A172 (cell line): ENCODE measurements at places on chromosomes 16 and 17. TPM values are rescaled to one million over a fixed set of nuclear protein-coding genes. Genes with fewer than 3 reads are reported as not detected.

- no peak for DNase-seq
These were observed 13.9 kb upstream of the SCNN1B start for GRCh38 chr16:23288209-23288608.

GRCh38 chr17:57110579-57111325 is 25.7 kb downstream of the AKAP1 start:
- no peak for DNase-seq

- no peak for DNase-seq
These were observed 516.6 kb upstream of the C16orf82 start for GRCh38 chr16:26550111-26550610.

- DNase-seq, result no peak
These were observed 7.1 kb downstream of the TMEM97 start for GRCh38 chr17:28326114-28326513.

- no peak for DNase-seq
These were observed 22.3 kb upstream of the BRD7 start for GRCh38 chr16:50390914-50391716.

DNA sequence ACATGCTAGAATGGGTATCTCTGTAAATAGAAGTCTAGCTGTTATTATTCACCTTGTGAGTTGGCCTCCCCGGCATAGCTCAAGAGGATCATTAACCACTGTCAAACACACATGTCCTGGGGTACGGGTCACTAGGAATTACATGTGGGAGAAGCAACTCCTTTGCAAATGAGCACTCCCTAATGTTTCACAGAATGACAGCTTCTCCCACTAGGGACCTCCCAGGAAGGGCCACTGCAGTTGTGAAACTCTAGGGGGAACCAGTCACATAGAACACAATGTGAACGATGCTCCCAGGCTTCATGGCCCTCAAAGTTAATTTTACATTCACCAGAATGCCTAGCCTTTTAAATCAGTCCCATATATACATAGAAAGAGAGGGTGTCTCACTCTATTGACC is 12.4 kb upstream of the ZNF19 start:
- DNase-seq, result no peak

Gene C17orf113
- total RNA-seq, result not detected in 2 replicates

Gene GPRC5B
- total RNA-seq, result 23.9 and 41.0 TPM in 2 replicates

Gene EMP2
- 11.6 and 12.3 TPM in 2 replicates for total RNA-seq

Gene FAM222B
- 9.2 and 10.2 TPM in 2 replicates for total RNA-seq

Gene KIF19
- not detected in 2 replicates for total RNA-seq

Gene ARL17B
- 21.6 and 26.7 TPM in 2 replicates for total RNA-seq

Gene TNFRSF17
- total RNA-seq, result not detected in 2 replicates
